ENCODE measurements at places on chromosomes 12 and 14.

DNA sequence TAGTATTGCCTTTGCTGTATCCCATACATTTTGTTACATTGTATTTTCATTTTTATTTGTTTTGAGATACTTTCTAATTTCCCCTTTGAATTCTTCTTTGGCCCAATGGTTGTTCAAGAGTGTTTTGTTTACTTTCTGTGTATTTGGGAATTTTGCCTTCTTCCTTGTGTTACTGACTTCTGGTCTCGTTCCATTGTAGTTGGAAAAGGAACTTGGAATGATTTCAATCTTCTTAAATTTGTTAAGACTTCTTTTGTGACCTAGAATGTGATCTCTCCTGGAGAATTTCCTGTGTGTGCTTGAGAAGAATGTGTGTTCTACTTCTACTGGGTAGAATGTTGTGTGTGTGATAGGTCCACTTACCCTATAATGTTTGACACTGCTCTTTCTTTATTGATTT is 304.4 kb upstream of the RTL1 start:
- DNase-seq, result no peak

DNA sequence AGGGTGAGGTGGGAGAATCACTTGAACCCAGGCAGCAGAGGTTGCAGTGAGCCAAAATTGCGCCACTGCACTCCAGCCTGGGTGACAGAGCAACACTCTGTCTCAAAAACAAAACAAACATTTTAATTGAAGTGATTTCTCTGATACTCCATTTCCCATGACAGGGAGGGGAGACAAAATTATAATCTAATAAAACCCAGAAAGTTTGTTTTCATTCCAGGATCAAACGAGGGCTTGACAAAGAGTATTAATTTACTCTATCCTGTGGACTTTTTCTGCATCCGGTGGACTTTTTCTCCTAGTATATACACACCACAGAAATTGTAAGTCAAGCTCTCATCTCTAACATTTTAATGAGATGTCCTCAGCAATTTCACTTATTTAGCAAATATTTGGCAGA is 14.5 kb upstream of the AP4S1 start:
- no peak for DNase-seq

GRCh38 chr12:85956081-85956480 is 82.0 kb downstream of the NTS start:
- no peak for DNase-seq

- DNase-seq, result no peak
These were observed 46.9 kb upstream of the ANO6 start for GRCh38 chr12:45168976-45169375.

GRCh38 chr12:8052679-8053078 is 13.5 kb downstream of the C3AR1 start:
- no peak for DNase-seq

- no peak for DNase-seq
These were observed 877.1 kb downstream of the C12orf50 start for GRCh38 chr12:87152075-87152474.

DNA sequence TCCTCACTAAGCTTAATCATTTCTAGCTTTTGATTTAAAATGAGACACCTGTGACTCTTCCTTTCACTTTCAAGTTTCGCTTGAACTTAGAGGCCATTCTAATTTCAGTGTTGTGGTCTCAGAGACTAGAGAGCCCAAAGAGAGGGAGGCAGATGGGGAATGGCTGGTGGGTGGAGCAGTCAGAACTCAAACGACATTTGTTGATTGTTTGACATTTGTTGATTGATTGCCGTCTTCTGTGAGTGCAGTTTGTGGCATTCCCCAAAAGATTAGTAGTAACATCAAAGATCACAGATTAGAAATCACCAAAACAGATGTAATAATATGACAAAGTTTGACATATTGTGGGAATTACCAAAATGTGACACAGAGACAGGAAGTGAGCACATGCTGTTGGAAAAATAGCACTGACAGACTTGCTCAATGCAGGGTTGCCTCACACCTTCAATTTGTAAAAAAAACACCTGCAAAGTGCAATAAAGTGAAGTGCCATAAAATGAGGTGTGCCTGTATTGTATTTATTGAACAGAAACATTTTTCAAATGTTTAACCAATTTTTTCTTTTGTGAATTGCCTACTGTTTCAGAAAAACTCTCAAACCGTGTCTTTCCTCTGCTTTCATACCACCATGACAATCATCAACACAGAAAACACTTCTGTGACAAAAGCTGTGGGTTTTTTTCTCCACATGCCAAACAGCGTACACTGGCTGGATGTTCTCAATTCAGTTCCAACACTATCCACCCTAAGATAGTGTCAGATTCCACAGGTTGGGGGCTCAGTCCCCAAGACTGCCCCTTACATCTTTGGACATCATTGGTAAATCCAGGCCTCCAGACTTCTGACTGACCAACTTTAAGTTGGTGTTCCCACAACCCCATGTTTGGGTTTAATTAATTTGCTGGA is 376.3 kb upstream of the RGS6 start:
- DNase-seq, result peak; percentile 34

DNA sequence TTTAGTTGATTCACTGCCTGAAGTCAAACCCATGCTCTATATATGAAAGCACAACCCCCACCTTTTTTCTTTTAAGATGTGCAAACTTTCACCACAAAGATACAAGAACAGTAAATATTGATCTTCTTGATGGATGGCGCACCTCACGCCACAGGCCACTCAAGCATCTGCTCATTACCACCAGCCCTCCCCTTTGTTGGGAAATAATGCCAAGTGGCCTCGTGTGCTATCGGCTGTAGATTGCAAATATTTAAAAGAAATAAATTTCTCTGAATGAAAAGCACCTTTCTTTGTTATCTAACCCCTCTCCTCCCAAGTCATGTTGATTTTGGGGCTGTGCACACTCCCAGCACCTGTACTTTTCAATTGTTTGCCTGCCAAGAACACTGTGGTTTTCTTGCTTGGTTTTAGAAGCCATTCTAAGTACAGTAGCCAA is 122.7 kb downstream of the C12orf42 start:
- no peak for DNase-seq

DNA sequence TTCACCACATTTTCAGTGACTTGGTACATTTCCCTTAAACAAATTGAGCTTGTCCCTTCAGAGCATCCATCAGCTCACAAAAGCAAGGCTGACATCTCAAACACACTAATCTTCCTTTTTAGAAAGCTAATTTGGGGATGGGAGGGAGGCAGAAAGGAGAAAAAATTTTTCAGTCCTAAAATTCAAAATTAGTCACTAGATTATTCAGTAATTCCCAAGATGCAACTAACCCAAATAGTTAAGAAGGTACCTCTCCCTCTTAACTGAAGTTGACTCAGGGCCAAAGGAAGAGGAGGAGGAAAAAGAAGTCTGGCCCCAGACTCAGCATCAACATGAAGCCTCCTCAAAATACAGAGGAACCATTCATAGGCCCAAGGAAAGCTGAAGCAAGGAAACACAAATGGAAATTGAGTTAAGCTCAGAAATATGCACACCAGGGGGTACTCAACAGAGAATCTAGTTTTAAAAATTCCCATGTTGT is 21.7 kb downstream of the CBX5 start:
- no peak for DNase-seq

DNA sequence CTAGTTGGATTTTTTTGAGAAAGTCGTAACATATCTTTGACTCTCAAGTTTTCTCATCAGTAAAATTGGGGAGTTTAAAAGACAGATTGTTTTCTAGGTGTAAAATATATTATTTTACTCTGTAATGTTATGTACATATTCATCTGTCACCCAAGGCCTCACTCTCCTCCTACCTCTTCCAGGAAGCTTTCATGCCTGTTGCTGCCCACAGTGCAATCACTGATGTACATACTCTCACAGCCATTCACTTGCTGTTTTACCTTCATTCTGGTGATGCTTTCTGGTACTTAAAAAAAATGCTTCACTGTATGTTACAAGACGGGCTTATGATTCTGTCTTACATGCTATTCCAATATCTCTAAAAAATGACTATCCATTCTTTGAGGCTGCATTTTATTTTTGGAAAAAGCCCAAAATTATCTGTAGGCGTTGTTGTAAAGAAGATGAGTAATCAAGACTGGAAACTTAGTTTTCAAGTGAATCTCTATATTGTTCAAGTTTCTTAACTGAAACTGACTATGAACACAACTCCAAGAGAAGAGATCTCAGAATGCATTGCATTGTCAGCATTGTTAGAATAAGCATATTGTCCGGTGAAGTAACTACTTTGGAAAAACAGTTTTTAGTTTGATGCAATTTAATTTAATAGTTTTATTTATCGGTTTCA is 82.5 kb downstream of the LMO3 start:
- DNase-seq, result no peak

GRCh38 chr14:99519347-99519881 is 38.2 kb downstream of the CCNK start:
- DNase-seq, result no peak

DNA sequence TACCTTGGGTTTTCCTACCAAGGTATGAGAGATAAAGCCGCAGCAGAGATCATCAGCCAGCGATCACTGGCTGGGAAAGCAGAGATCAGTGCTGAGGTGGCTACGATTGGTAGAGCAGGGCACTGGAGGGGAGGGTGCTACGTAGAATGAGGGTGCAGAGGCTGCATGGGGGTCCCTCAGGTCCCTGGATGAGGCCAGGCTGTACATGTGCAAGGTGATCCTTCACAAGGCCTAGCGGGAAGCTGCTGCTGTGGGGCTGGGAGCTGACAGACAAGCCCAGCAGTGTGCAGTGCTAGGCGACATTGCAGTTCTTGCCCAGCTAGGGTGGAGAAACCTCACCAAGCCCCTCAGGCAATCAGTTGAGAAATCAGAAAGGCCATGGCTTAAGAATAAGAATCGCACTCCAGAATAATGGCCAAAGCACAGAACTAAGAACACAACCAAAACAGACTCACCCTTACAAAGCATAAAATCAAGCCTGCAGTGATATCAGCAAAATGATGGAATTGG is 37.2 kb upstream of the GPR132 start:
- no peak for DNase-seq

DNA sequence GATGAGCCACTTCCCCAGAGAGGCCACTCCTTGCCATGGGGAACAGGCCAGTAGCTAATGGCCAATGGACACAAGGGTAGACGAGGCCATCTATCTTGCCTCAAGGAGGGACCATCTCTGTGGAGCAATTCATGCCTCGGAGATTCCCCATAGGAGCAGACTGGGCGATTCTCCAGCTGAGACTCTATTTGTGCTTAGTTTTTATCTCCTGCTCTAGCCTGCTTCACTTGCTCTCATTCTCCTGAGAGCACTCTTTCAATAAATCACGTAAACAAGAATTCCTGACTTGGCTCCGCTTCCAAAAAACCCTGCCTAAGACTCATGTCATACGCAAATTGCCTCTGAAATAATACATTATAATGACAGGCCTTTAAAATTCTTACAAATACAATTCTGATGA is 396.4 kb upstream of the USP15 start:
- no peak for DNase-seq

DNA sequence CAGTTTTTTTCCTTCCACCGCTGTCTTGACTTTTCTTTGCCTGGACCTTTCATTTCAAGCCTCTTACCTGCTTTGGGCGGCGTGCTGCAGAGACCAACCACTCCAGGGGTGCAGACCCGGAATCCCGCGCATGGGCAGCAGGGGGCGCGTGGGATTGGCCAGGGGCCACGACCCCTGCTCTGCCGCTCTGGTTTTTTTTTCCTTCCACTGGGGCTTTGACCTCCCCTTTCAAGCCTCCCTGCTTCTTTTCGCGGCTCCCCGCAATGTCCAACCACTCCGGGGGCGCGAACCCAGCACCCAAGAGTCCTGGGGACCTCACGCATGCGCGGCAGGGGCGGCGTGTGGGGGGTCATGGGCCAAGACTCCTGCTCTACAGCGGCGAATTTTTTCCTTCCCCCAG is 325.1 kb downstream of the ALG10 start:
- no peak for DNase-seq

DNA sequence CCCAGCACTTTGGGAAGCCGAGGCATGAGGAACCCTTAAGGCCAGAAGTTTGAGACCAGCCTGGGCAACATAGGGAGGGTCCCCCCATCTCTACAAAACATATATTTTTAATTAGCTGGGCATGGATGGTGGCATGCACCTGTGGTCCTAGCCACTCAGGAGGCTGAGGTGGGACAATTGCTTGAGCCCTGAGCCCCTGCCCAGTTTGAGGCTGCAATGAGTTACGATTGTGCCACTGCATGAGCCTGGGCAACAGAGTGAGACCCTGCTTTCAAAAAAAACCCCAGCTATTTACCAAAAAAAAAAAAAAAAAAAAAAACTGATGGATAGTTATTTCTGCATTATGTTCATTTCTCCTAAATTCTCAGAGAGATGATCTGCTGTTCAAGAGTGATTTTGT is 230.0 kb downstream of the SOX5 start:
- no peak for DNase-seq

- no peak for DNase-seq
These were observed 241.4 kb downstream of the TMEM117 start for GRCh38 chr12:44077294-44077693.

- DNase-seq, result no peak
These were observed 9.9 kb downstream of the PUS1 start for GRCh38 chr12:131939007-131939406.

GRCh38 chr12:128918481-128919260 is 65.4 kb downstream of the GLT1D1 start:
- DNase-seq, result no peak

DNA sequence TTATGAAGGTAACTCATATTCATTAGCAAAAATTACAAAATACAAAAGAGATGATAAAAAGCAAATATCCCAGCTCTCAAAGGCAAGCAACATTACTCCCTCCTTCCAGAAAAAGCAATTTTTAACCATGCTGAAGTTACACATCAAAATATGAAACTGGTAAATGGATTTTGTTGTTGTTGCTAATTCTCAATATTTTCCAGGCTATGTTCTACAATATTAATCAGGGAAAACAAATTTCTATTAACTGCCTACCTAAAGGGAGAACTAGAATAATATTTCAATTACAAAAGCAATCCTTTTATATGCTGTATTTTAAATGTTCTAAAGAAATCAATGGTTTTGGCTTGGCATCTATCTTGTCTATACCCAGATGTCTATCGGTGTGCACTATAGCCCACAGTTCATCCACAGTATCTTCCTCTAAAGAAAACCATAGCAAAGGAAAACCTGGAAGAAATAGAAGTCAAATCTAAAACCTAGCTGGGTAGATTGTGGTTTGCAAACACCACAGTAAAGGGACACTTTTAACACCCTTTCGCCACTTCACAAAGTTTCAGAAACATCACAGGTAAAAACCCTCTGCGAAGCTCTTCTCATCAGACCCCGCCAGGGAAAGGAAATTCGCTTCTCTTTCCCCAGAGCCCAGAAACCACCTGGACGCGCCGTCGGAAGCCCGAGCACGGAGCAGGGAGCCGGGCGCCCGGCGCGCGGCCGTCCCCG is 32.0 kb downstream of the TC2N start:
- no peak for DNase-seq

Data from stimulated activated effector memory CD8-positive, alpha-beta T cell treated with anti-CD3 and anti-CD28 coated beads, Interleukin-12 subunit alpha, Interleukin-12 subunit beta, amount 100 ng/mL, for 72 hours (primary cell).